ENCODE measurements at places on chromosomes 12 and 14.

GRCh38 chr14:20418501-20418909, 5.2 kb upstream of the TEP1 start:
- no peak for DNase-seq

DNA sequence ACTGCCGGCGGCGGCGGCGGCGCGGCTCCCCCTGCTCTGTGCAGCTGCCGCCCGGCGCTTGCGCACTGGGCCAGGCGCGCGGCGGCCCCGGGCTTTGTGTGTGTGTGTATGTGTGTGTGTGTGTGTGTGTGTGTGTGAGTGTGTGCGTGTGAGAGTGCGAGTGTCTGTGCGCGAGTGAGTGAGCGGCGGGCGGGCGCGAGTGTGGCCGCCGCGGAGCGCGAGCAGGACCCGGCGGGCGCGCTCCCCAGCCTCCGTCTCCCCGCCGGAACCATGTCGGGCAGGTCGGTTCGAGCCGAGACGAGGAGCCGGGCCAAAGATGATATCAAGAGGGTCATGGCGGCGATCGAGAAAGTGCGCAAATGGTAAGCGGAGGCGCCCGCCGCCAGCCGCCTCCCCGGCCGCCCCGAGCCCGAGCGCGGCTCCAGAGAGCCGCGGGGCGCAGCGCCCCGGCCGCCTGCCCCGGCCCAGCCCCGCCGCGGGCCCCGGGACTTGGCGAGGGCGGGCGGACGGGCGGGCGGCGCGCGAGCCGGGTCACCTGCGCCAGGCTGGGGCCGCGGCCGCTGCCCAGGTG, at the start of gene BCL7A:
Gene BCL7A, plus strand, starts transcription at position 63 of the 571 bp plus-strand sequence. Its CDS starts 208 bp downstream, at position 271.
- DNase-seq = peak; percentile 85

DNA sequence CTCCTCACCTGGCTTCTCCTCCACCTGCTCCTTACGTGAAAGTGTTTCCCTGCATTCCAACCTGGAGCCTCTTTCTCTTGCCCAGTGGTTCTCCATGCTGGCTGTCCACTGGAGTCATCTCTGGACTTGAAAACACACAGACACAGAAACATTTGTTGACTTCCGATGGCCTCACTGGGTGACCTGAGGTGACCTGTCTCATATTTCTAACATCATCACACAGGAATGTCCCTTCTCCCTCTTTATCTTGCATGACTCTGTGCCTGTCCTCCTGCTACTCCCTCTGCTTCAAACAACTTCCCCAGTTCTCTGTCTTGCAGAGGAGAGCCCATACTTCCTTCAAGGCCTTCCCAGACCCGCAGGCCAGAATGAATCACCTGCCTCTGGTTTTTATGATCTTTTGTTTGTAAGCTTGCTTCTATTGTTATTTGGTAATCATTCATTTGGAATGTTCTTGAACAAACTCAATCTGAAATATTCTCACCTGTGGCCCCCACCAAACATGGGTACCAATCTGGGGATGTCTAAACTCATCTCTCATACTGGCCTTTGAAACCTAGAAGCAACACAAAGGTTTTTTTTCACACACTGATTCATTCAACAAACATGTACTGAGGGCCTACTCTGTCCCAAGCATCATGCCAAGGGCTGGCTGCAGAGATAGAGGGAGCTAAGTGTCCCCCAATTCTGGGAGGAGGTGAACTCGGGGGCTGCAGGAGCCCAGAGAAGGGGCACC, 9.7 kb upstream of the RIN3 start:
- no peak for DNase-seq

DNA sequence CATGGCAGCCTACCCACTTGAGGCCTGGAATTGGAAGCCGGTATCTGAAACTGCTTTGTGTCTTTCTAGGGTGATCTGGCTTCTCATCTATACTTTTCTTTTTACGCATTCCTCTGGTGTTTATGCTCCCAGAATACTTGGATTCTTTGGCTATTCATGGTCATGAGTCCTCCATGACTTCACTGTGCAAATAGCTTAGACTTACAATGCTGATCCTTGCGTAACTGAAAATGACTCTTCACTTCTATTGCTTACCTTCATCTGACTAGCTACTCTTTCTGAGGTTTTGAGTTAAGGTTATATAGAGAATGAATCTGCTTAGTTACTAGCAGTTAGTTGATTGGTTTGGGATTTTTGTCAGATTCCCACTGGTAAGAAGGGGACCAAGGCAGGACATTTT, 121.7 kb upstream of the NOVA1 start:
- no peak for DNase-seq

DNA sequence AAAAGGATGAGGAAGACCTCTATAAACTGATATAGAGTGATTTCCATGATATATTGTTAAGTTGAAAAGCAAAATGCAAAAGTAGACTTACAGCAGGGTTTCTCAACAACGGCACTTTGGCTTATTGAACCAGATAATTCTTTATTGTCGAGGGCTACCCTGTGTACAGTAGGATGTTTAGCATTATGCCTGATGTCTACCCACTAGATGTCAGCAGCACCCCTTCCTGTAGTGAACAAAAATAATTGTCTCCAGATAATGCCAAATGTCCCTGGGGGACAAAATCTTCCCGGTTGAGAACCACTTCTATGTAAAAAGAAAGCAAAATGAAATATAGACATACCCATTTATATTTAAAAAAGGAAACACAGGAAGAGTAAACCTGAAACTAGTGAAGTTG, 32.4 kb downstream of the ABCD2 start:
- DNase-seq = no peak

GRCh38 chr14:61644834-61645233, 50.5 kb upstream of the HIF1A start:
- DNase-seq = peak; percentile 44

DNA sequence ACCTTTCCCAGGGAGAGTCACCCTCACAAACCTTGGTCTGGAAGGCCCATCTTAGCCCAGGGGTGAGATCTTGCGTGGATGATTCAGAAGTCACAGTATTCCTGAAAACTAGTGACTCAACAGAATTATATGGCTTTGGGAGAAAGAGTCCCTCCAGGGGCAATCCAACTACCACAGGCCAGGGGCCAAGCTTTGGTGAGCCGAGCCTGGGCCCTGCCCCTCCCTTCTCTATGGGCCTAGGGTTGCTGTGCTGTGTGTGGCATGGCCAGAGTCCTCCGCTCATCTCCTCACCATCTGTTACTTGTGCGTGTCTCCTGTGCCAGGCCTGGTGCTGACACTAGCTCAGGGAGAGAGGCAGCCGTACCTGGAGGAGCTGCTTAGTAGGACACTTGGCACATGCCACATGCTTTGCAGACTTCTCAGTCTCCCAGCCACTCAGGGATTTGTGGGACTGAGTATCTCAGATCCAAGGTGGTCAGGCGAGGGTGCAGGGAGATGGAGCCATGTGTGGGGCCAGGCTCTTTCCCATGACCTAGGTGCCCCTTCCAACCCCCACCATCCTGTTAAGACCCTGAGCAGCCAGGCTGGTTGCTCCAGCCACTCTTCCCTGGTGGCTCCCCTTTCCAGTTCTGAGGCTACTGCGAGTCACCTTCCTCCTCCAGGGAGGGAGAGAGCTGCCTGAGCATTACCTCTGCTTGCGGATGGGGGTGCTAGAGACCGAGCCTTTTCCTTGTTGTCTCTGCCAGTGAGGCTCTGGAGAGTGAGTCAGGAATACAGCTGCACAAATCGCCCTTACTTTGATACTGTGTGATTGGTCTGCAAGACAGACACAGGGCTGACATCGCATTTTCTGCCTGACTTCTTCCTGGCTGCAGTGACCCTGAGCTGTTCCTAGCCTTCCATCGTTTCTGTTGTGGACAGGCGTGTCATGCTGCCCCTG, 94.1 kb downstream of the SLC25A47 start:
- DNase-seq = no peak

- no peak for DNase-seq
Observed at GRCh38 chr14:106115401-106115800, 589.0 kb downstream of the TMEM121 start.

- no peak for DNase-seq
Observed at GRCh38 chr12:116454950-116455447, 104.2 kb upstream of the MAP1LC3B2 start.

- DNase-seq = no peak
Observed at GRCh38 chr14:38367922-38368321, 112.0 kb upstream of the CLEC14A start.

GRCh38 chr12:71967211-71967610, 28.6 kb downstream of the TPH2 start:
- no peak for DNase-seq

DNA sequence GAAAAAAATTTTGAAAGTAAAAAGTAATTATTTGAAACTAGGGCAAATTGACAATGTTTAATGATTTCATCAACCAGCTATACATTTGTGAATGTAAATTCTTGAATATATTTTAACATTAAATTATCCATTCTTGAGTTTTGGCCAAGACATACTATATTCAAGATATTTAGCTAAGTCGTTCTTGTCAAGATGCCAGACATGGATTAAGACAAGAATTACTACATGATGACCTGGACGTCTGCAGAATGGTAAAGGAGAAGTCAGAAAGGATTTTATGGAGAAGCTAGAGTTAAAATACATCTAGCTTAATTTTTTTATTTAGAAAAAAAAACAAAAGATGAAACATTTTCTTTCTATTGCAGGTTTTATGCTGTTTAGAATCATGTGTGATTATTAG, 255.8 kb downstream of the TMTC2 start:
- DNase-seq = no peak

DNA sequence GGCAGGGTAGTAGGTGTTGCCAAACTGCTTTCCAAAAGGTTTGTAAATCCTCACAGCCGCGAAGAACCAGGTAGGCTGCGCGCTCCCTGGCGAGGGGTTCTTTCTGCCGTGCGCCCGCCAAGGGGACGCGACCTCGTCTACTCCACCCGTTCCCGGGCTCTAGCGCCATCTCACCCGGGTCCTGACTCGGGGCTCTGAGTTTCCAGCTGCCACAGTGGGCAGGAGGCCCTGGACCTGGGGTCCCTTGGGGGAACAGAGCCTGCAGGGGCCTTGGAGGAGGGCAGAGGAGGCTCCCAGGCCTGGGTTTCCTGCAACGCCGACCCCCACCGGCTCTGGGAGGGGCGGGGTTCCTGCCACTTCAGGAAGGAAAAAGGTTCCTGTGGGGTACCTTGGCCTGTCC, 706 bp downstream of the ANHX start:
- no peak for DNase-seq

DNA sequence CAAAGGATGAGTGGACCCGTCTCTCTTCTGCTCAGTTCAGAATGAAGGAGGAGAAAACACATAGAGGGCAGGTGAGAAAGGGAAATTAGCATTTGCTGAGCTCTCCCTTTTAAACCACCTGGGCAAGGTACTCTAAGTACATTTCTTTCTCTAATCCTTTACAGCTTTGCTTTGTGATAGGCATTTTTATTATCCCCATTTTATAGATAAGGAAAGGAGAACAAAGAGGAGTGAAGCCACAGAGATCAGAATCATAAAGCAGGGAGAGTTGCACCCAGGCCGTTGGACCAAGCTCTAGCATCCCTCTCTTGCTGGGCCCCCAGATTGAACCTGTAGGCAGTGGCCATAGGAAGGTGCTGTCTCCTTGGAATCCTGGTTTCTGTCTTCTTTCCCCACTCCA, 47.0 kb downstream of the VCPKMT start:
- DNase-seq = no peak

DNA sequence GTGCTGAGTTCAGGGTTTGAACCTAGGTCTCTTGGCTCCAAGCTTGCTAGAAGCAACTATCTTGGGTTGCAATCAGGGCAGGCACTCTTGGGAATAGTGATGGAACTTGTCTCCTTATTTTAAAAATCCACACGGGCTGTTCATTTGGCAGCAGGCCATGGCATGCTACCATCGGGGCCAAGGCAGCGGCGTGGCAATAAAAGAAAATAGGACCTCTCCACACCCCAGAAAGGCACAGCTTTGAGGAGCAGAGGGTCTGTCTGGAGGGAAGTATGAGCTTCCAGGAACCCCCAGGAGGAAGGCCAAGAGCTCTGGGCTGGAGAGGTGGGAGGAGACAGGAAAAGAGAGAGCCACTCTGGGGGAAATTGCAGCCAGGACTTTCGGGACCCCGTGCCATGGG, 15.3 kb downstream of the RPS6KL1 start:
- no peak for DNase-seq

- no peak for DNase-seq
Observed at GRCh38 chr12:127324681-127325080, 942.3 kb upstream of the TMEM132C start.

GRCh38 chr12:64616201-64616600, 5.9 kb downstream of the RASSF3 start:
- DNase-seq = no peak

DNA sequence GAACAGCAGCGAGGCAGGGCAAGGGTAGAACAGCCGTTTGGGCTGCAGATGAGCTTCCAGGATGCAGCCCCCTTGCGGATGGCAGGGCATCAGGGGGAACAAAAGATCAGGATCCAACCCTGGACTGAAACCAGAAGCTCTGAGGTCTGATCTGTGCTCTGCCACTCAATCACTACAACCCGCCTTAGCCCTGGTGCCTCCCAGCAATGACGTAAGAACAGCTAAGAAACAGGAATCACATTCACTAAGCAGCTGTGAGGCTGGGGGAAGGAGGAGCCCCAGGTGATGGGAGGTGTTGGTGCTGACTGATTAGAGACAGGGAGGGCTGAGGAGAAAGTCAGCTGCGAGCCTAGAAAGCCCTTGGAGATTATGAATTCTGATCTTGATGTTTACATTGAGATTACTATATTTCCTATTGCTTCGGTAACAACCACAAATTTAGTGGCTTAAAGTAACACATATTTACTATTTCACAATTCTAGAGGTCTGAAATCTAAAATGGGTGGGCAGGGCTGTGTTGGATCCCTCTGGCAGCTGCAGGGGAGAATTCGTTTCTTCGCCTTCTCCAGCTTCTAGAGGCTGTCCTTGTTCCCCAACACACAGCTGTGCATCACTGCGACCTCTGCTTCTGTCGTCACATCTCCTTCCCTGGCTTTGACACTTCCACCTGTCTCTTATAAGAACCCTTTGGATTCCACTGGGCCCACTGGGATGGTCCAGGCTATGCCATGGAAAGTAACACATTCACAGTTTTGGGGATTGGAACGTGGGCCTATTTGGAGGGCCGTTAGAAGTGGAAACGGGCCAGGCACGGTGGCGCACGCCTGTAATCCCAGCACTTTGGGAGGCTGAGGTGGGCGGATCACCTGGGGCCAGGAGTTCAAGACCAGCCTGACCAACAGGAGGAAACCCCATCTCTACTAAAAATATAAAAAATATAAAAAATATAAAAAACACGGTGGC, 6.1 kb upstream of the CD9 start:
- no peak for DNase-seq

- no peak for DNase-seq
Observed at GRCh38 chr14:34374998-34375740, 86.9 kb downstream of the SPTSSA start.

GRCh38 chr14:41662780-41663472, 56.2 kb downstream of the LRFN5 start:
- DNase-seq = no peak

- peak; percentile 59 for DNase-seq
Observed at GRCh38 chr12:107670999-107671643, 14.5 kb upstream of the PWP1 start.

GRCh38 chr14:66610154-66610563, 102.2 kb downstream of the GPHN start:
- DNase-seq = no peak

- no peak for DNase-seq
Observed at GRCh38 chr12:123912415-123913380, 59.9 kb downstream of the CCDC92 start.

GRCh38 chr14:99173506-99173905, 98.5 kb downstream of the BCL11B start:
- no peak for DNase-seq

GRCh38 chr12:119154435-119154818, 24.3 kb upstream of the HSPB8 start:
- no peak for DNase-seq

GRCh38 chr12:76519538-76519937, 40.0 kb downstream of the OSBPL8 start:
- no peak for DNase-seq

- DNase-seq = no peak
Observed at GRCh38 chr12:108254517-108255251, 84.4 kb downstream of the CMKLR1 start.
